Activated CD8-positive, alpha-beta memory T cell treated with anti-CD3 and anti-CD28 coated beads for 24 hours (primary cell): ENCODE measurements at places on chromosomes 16 and 17.

DNA sequence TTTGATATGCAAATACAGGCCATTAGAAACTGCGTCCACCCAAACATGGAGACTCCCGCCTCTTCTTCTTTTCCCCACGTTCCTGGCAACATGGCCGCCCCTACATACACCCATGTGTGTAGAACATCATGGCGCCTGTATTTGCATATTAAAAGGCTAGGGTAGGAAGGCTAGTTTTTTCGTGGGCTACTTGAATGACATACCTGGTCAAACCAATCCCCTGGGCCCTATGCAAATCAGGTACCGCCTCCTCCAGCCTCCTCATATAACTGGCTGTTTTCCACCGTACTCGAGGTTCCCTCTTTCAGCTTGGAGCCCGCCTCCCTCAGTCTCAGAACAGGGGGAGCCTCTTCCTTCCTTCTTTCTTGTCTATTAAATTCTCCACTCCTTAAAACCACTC is 840 bp upstream of the CD300LB start:
- DNase-seq, result peak; percentile 53

DNA sequence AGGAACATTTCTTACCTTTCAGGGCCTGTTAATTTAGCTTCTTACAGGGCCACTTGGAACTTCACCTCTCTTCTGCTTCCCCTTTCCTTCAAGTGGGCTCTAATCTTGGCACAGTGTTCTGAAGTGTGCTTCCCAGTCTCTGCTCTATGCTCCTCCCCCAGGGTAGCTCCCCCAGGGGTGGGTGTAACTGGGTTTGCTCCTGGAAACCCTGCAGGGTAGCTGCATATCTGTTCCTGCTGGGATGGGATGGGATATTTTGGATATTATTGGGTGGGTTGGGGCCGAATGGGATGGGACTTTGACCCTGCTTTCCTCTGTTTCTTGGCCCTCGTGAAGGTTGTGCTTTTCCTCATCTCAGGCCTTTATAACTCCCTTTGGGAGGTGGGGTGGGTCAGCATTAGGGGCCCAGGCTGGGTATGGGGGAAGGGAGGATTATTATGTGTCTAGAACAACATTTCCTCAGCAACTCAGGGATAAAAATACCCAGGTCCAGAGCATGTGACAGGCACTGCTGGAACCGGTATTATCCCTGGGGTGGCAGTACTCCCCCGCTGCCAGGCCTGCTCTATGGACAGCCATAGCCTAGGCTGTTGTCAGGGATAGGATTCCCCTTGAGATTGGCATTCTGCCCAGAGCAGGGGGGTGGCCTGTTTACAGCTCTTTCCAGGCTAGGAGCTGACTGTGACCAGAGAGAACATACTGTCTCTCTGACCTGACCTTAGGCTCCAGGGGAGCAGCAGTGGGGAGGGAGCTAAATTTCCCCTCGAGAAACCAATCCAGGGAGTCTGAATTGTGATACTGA is 5.0 kb downstream of the NFE2L1 start:
- DNase-seq, result no peak

- DNase-seq, result no peak
These were observed 344.5 kb upstream of the EEF2KMT start for GRCh38 chr16:5442054-5442453.

DNA sequence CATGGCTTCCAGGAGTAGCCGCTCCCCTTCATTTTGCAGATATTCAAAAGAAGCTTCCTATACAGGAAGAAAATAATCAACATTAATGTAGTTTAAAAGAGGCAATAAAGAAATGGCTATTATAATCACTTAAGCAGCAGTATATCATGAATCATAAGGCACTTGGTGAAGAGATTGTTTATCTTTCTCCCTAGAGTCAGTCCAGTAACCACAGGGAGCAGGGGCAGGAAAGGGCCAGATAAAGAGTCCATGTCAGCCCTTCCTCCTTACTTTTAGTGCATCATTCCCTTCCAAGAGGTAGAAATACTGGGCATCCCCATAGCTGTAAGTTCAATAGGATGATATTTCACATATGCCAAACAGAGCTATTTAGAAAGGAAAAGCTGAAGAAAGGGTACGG is 184.6 kb upstream of the C17orf78 start:
- no peak for DNase-seq

- no peak for DNase-seq
These were observed 74.2 kb downstream of the CPPED1 start for GRCh38 chr16:12729448-12729847.

GRCh38 chr16:51523400-51523799 is 372.3 kb upstream of the SALL1 start:
- no peak for DNase-seq

- no peak for DNase-seq
These were observed 450.0 kb downstream of the PMP22 start for GRCh38 chr17:14815079-14815478.

- DNase-seq, result no peak
These were observed 273.2 kb downstream of the MRTFB start for GRCh38 chr16:14344292-14344691.

DNA sequence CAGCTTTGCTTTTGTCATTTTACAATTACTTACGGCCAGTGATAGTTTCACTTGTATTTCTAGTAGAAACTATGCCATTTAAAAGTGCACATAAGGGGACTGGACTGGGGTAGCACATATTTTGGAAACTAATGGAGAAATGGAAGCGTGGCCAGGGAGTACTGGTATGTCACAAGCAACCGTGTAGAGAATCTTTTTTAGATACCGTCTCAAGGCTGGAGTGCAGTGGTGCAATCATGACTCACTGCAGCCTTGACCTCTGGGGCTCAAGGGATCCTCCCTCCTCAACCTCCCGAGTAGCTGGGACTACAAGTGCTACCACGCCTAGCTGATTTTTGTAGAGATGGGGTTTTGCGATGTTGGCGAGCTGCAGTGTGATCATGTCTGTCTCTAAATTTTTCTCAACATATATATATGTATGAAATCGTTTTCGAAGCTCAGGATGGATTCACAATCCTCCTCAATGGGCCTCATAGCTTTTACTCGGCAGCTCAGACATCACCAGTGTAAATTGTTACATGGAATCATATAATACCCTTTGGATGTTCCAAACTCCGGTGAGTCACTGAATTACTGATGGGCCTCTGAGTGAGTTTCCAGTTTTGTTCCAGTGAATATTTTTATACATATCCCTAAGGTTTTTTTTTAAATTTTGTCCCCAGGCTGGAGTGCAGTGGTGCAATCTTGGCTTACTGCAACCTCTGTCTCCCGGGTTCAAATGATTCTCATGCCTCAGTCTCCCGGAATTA is 51.7 kb downstream of the ZNF778 start:
- no peak for DNase-seq

DNA sequence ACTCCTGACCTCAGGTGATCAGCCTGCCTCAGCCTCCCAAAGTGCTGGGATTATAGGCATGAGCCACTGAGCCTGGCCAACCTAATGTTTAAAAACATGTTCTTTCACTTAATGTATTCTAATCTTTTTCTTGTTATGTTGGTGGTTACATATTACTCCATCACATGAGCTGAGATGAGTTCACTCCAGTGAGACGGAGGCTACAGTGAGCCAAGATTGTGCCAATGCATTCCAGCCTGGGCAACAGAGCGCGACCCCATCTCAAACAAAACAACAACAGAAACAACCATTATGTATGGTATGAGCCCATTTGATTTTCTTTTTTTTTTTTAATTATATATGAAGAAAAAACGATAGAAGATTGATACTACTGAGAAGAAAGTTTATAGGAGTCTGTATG is 39.6 kb downstream of the SLC39A11 start:
- no peak for DNase-seq

DNA sequence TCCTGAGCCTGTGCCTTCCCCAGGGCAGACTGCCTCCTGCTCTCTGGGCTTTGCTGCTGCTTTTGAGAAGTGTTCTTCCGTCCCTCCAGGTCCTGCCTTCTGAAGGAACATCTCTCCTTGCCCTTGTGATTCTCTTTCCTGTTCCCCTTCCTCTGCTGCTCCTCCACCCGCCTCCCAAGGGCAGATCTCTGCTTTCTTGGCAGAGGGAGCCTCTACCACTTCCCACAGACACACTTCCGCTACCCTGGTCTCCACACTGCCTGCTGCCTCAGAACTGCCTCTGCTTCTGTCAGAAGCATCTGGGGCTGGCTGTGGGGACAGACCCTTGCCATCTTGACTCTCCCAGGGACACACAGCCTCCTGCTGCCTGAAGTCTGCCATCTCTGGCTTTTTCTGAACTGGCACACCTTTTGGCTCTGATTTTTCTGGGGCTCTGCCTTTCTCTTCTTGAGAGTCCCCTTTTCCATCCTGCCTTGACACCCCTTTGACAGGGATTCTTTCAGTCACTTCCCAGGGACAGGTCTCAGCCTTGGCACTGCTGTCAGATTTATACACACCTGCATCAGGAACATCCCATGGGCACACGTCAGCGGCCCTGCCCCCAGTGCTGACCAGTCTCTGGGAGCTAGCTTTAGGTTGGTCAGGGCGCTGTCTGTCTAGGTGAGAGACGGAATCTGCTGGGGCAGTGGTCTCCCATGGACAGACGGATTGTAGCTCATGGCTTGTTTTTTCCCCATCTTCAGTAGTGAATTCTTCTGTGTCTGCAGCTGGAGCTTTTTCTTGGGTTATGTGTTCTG is 16.6 kb downstream of the GPR179 start:
- DNase-seq, result no peak

DNA sequence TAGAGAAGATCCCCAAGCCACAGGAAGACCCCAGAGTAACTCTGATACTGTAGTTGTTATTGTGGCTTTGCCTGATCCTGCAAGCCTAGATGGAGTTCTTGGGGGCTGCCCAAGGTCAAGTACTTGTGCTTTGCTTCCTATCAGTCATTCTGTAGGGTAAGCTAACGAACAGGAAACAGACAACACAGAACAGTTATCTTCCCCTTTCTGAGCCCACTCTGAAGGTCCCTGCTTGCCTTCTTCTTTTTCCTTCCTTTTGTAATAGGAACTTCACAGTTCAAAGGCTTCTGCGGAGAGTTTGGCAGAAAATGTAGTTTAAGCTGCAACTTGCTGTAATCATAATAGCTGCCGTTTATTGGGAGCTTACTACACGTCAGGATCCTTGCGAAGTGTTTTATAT is 494.1 kb upstream of the ERCC4 start:
- no peak for DNase-seq

- DNase-seq, result no peak
These were observed 78.9 kb downstream of the ABCC6 start for GRCh38 chr16:16144416-16144815.

DNA sequence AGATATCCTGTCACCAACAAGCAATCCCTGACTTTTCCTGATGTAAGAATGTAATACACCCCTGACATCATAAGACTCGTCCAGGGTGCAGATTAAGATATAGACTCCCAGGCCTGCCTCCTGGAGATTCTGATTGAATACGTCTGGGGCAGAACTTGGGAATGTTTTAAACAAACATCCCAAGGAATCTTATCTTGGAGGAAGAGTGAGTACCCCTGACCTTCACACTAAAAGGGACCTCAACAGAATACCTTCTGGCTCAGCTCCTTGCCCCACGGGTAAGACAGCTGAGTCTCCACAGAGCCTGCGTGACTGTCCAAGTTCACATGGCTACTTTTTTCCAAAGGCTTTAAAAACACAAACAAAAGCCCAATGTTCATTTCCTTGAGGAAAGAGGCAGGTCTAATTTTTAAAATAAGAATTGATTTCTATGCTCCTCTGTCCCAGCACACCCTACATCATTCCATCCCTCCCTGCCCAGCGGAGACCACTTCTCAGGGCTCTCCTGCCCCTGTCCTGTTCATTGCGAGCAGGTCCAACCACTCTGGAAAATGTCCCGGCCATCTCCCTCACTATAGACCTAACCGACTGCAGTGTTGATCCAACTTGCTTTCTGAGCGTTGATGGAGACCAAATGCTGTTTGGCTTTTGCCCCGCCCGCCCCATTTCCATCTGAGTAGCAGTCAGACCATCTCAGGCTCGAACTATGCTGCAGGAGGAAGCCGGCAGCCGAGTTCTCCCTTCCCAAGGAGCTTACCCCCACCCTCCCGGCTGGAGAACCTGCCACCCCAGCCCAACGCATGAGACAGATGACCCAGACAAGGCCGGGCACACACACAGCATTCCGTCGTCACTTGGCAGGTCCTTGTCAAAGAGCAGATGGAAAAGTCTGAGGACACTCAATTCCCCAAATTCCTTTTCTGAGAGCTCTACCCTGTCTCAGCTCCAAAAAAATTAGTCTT is 44.1 kb upstream of the MYH10 start:
- no peak for DNase-seq
